CMK (cell line): ENCODE measurements at places on chromosomes 5 and 9.

DNA sequence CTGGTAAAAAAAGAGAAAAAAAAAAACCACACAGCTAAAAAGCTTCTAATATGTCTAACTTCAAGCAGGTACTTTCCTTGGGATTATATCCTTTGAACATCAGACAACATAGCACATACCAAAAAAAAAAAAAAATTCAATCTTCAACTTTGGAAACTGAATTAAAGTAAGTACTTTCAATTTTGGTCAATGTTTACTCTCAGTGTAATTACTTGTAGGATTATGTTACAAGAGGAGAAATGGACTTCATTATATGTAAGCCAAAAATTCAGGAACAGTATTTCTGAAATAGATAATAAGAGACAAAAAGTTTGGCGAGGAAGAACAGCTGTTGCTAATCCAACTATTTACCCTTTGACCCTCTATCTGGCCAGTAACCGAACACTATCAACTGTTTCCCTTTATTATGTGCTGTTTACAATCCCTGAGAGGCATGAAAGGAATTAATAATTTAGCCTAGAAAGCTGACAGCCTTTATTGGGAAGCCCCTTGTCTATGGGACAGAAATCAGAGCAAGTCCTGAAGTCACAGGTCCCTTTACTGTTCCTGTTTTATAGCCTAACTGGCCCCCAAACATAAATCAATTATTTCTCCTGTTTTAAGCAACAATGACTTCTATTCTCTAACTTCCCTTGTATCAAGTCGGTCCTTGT, 46.6 kb downstream of the NR6A1 start:
- no peak for DNase-seq

- no peak for DNase-seq
Observed at GRCh38 chr5:168076561-168076991, 214.9 kb upstream of the WWC1 start.

DNA sequence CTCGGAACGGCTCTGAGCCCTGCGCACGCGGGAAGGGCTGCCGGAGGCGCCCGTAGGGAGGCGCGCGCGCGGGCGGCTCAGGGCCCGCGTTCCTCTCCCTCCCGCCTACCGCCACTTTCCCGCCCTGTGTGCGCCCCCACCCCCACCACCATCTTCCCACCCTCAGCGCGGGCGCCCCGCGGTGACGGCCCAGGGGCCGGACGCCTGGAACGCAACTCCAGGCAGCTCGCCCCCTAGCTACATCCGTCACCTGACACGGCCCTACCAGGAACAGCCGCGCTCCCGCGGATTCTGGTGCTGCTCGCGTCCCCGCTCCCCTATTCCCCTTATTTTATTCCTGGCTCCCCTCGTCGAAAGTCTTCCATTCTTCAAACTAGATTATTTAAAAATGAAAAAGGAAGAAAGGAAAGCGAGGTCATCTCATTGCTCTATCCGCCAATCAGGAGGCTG, at the start of gene CDKN2B-AS1:
TSS of gene CDKN2B-AS1 (plus strand) at position 236 of the 450 bp plus-strand sequence.
- no peak for DNase-seq

GRCh38 chr5:69035665-69036064, 58.1 kb upstream of the SLC30A5 start:
- no peak for DNase-seq

DNA sequence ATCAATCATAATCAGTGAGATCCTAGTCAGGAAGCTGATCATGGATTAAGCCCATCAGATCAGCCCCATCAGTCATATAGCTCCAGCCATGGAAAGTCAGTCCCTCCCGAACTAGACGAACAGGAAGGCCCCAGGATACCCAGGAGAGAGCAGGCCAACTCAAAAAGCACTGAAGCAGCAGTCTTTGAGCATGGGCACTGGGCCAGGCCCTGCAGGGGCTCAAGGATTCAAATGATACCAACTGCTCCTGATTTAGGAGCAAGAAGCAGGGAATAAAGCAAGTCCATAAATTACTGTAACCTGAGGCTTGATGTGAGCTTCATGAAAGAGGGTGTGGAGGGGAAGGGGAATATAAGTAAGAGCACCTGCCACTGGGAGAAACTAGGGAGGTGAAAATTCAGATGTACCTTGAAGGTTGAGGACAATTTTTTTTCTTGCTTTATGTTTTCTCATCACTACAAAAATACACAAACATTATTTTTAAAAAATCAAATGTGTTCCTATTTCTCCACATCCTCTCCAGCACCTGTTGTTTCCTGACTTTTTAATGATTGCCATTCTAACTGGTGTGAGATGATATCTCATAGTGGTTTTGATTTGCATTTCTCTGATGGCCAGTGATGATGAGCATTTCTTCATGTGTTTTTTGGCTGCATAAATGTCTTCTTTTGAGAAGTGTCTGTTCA, 115.2 kb downstream of the SIL1 start:
- no peak for DNase-seq

DNA sequence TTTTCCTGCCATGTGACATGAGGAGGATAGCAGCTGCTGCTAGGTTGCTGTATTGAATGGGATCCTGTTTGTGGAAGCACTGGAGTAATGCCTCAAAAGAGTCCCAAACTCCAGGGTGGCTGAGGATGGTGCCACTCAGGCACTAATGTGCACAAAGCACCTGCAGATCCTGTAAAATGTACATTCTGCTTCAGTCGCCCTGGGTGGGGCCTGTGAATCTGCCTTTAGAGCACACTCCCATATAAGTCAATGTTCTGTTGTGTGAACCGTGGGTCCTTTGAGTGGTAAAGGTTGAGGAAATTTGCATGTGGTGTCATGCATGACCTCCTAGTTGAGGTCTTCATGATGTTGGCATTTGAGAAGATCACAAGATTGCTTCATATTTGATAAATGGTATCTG, 31.6 kb upstream of the ANKRD18A start:
- DNase-seq = no peak

- no peak for DNase-seq
Observed at GRCh38 chr9:113641100-113641885, 177.8 kb downstream of the RGS3 start.

- peak; percentile 7 for DNase-seq
Observed at GRCh38 chr5:170200876-170201275, 31.9 kb upstream of the C5orf58 start.

GRCh38 chr5:122083535-122083934, 5.5 kb upstream of the LOX start:
- no peak for DNase-seq

DNA sequence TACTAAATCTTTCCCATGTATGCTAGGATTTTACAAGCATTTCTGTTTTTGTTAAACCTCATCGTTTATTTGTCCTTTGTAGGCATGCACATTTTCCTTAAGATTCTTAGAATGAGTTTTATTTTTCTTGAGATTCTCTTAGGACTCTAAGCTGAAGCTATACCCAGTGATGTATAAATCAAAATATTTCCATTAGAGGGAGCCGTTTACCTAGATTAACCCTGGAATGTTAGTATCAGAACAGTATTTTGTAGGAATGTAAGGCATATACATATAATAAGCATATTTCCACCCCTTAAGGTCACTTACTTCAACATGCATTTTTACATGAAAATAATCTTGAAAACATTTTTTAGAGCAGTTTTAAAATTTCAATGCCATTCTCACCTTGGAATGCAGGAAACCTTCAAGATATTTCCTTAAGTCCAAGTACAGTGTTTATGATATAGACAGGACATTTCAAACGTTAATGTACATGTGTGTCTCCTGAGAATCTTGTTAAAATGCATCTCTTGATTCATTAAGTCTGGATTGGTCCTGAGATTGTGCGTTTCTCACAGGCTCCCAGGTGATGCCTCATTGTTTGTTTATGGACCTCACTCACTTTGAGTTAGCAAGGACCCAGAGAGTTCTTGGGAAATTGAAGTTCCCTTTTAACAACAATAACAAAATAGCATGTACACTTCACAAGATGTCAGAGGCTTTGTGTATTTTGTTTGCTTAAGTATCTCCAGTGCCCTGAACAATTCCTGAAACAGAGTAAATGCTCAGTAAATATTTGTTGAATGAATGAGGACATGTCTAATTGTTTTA, 34.9 kb upstream of the FCHO2 start:
- no peak for DNase-seq

- DNase-seq = no peak
Observed at GRCh38 chr9:81619353-81620001, 69.9 kb downstream of the TLE1 start.

DNA sequence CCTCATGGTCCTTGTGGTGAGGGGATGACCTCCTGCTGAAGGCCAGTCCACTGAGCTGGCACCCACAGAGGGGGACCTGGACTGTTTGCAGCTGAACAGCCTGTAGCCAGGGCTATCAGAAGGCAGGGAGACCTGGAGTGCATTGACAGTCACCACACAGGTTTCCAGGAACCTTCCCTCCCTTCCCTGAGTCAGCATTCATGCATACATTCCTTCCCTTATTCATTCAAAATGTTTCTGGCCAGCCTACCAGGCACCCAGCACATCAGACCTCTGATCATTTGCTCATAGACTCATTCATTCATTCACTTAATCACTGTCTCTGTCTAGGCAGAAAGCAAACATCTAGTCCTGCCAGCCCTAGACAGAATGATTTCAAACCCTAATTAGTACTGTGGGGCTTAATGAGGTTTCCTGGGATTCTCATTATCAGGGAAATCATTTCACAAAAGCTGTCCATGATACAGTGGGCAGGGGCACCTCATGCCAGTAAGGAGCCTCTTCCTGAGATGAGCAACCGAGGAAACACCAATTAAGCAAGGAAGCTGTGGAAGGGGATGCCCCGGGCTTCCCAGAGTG, 110.1 kb upstream of the PPP1R26 start:
- DNase-seq = no peak
